Activated T-cell treated with anti-CD3 and anti-CD28 coated beads for 24 hours (primary cell): ENCODE measurements at places on chromosomes 2 and 18.

- no peak for DNase-seq
Measured at GRCh38 chr2:709138-709765, 32.0 kb upstream of the TMEM18 start.

- no peak for DNase-seq
Measured at GRCh38 chr2:171004363-171004762, 75.3 kb downstream of the GORASP2 start.

- DNase-seq, result no peak
Measured at GRCh38 chr2:141311430-141311829, 819.4 kb downstream of the LRP1B start.

- no peak for DNase-seq
Measured at GRCh38 chr2:191650896-191651773, 26.8 kb upstream of the NABP1 start.

DNA sequence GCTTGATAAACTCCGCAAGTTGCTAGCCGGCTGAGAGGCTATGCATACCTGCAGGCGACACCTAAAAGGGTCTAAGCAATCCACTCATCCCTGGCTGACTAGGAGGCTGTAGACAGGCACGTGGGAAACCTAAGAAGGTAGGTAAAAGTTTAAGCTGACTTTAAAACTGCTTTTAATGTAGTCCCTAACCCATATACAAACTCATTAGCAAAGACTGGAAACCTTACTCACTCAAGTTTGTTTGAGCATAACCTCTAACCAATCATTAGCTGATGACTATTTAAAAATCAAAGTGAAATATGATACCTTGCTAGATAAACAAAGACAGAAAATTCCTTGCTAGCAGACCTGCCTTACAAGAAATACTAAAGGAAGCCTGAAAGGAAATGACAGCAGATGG, 106.4 kb downstream of the EXOC6B start:
- DNase-seq, result no peak

- no peak for DNase-seq
Measured at GRCh38 chr2:57965961-57966360, 80.6 kb upstream of the VRK2 start.

- DNase-seq, result peak; percentile 16
Measured at GRCh38 chr2:181977661-181978350, 7.8 kb upstream of the PPP1R1C start.

DNA sequence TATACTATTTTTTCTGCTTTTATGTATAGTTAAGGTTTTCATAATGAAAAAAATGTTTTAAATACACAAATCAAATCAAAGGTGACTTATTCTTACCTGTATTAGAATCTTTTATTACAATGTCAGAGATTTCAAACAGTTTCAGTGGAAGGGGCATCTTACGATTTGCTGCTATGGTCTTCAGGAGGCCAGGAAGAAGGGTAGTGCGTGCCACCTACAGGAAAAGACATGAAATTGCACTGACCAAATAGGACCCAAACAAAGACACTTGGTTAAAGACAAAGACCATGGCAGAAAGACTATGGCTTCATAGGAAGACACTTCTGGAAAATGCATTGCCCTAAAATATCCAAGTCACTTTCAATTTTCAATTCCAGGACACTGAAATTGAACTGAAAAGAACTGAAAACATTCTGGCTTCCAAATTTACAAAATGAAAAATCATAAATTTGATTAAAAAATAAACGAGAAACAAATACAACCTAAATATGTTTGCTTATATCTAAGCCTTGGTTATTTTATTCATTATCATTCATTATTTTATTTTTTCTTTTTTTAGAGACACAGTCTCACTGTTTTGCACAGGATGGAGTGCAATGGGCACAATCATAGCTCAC, 42.1 kb downstream of the FARSB start:
- no peak for DNase-seq

GRCh38 chr2:16739778-16740581, 74.3 kb upstream of the CYRIA start:
- DNase-seq, result no peak

DNA sequence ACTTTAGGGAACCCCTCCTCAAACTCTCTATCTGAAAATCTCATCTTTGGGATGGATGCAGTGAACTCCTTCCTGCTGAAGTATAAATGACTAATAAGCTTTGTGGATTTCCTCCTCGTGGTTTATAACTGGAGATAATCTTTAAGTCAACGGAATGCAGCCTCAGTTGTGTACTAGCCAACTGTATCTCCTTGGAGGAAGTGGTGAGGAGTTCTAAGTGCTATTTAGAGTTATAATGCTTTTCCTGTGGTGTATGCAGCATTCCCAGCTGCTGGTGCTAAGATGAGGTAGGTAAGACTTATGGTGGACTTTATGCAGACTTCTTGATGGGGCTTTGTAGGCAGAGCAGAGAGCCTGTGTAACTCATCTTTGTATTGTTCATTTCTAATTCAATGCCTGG, 90.9 kb downstream of the LYPD6B start:
- no peak for DNase-seq

DNA sequence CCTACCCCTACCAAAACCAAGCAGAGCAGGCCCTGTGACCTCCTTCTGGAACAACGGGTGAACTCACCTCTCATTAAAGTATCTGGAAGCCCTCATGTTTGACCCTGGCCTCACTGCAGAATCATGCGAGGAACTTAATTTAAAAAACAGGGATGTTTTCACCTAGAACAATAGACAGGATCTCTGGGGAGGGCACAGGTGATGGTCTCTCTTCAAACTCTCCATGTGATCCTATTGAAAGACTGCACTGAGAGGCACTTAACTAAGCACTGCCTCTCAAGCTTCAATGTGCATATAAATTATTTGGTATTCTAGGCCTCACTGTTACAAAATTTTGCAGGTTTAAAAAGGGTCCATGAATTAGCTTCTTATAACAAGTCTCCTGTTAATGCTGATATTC, 7.5 kb downstream of the ZNF519 start:
- DNase-seq, result no peak

DNA sequence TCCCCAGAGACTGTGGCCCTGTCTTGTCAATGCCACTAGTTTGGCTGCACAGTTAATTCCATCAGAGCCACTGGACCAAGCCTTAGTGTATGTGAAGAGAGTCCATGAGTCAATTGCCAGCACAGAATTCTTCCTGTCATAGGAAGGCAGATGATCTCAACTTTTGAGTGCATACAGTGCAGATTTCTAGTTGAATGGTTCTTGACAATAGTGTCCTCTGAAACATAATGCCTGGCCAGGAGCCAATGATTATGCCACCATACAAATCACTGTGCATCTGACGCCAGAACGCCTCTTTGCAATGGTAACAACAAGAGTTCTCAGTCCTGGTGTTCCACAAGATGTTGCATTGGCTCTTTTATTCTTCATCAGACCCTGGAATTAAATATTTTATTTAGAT, 7.1 kb downstream of the NEUROD1 start:
- DNase-seq, result no peak

DNA sequence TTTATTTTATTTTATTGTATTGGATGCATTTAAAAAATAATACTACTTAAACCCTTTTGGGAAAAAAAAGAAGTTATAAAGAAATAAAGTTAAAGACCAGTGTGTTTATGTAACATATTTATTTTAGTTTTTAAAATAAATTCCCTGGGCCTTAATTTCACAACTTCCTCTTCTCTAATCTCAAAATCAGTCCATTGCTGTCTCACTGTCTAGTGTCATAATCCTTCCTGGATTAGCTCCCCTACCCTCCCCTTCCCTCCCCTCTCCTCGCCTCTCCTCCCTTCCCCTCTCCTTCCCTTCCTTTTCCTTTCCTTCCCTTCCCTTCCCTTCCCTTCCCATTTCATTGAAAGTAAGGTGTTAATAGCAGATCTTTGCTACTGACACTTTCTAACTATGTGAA, 40.3 kb upstream of the ZEB2 start:
- DNase-seq, result no peak

DNA sequence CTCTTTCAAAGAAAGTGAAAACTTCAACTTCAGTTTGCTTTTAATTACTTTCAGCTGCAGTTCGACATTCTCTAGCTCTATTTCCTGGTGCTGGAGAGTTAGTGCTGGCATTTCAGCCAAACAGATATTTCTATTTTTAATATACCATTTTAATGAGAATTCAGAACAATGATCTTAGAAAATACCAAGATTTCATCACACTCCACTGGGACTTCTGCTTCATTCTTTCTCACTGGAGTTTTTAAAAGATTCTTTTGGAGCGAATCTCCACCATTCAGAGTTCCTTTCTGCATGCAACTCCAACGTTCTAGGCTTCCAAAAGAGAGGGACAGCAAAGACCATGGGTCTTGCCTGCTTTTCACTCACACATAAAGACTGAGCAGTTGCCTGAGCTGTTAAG, 94.2 kb downstream of the CABLES1 start:
- no peak for DNase-seq

DNA sequence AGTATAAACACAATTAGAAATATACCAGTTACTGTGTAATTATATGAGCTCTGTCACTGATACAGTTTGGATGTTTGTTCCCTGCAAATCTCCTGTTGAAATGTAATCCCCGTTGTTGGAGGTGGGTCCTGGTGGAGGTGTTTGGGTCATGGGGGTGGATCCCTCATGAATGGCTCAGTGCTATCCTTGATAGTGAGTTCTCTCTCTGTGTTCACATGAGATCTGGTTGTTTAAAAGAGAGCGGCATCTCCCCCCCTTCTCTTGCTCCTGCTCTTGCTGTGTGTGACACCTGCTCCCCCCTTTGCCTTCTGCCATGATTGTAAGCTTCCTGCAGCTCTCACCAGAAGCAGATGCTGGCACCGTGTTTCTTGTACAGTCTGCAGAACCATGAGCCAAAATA, 24.1 kb downstream of the MTX2 start:
- no peak for DNase-seq

- DNase-seq, result no peak
Measured at GRCh38 chr18:3683483-3683882, 233.5 kb downstream of the TGIF1 start.
